ENCODE measurements at places on chromosomes 6 and 20.

- DNase-seq, result no peak
Measured at GRCh38 chr20:13325796-13326340, 104.8 kb downstream of the ISM1 start.

DNA sequence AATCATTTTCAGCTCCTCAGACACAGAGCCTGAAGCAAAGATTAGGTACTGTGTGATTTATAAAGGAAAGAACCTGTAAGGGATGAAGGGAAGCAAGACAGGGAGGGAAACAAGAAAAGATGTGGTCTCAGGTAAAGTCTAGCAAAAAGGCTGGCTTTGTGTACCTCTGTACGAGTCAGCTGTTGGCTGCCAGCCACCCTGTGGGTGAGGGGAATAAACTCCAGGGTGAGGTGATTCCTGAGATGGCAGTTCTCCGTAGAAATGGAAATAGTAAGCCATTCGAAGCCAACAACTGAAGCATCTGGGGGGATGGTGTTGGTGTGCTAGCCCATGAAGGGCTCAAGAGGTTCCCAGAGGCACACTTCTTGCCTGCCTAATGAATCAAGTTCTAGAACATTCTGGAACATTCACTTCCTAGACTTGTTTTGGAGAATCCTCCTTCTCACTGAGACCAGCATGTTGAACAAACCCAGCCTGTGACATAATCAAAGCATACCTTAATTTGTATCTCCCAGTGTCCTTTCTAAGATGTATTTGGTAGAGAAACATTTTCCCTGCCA lies 10.6 kb upstream of the TTPAL start:
- DNase-seq, result no peak

DNA sequence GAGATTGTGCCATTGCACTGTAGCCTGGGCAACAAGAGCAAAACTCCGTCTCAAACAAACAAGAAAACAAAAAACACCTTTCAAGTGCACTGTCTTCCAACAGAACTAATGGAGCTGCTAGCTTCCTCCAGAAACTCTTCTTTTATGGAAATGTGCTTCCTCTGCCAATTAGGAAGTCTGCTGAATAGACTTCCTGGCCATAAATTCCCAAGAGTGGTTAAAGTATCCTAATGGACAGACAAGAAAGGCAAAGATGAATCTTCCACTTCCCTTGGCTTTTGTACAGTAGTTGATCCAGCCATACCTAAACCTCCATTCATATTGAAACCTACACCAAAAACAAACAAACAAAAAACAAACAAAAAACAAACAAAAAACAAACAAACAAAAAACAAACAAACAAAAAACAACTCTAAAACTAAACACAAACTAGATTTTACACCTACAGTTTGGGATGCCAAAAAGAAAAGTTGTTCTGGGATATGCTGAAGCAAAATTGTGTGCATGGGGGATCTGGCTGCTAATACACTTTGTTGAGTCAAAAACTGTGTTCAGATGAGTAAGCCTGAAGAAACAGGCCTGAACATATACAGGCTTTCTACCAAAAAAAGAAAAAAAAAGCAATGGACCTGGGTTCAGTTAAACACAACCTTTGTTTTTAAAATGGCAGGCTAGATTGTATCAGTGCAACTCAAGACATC lies 59.8 kb upstream of the CARMIL1 start:
- no peak for DNase-seq

GRCh38 chr6:163347021-163347446 lies 67.5 kb upstream of the QKI start:
- DNase-seq, result no peak

Data from stimulated activated CD8-positive, alpha-beta memory T cell treated with anti-CD3 and anti-CD28 coated beads, Interleukin-4, amount 100 ng/mL, for 48 hours (primary cell).